ENCODE measurements at places on chromosomes 1 and 21.

GRCh38 chr1:166379447-166379846, 212.6 kb upstream of the FAM78B start:
- no peak for DNase-seq

GRCh38 chr21:22235866-22236590, 1237.8 kb downstream of the NCAM2 start:
- peak; percentile 41 for DNase-seq

DNA sequence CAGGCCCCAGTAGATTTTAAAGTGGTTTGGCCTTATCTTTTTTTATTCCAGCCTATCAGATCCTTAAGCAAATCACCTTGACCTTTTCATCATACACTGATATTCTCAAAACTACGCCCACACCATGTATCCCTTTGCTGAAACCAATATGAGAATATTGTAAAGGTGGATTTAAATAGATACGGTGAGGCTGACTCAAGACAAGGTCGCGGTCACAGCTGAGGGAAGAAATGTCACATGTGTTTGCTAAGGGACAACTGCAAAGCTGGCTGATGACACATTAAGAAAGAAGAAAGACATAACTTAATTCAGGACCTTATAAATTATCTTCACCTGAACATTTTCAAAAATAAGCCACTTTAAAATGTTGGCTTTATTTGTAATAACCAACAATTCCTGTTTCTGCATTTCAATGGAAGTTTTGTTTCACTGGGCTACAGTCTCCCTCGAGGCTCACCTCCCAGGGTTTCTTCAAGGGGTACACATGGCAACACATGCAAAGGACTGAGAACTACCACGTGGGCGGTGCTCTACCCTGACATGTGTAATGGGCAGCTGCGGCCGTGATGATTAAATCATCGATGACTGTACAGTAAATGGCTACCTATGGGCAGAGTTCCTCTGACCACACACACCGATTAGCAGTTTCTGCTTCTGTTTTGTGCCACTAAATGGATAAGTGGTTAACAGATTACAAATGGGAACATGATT, 189.5 kb downstream of the SIPA1L2 start:
- no peak for DNase-seq

DNA sequence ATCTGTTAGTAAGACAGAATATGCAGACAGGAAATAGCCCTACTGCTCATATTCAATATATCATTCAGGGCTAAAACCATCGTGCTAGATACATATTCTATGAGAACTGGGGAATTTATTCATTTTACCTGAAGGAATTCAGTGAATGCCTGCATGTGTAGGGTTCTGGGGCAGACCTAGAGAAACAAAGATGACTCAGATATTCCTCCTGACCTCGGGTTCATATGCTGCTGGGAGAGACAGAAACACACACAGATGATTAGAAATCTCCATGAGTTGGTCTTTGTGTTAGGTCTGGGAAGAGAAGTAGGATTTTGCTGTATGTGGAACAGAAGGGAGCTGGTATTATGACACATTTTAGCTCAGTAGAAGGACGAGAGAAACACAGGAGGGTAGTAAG, 176.5 kb upstream of the ST6GALNAC5 start:
- DNase-seq, result no peak

GRCh38 chr1:101964708-101965107, 32.0 kb downstream of the OLFM3 start:
- DNase-seq, result no peak

DNA sequence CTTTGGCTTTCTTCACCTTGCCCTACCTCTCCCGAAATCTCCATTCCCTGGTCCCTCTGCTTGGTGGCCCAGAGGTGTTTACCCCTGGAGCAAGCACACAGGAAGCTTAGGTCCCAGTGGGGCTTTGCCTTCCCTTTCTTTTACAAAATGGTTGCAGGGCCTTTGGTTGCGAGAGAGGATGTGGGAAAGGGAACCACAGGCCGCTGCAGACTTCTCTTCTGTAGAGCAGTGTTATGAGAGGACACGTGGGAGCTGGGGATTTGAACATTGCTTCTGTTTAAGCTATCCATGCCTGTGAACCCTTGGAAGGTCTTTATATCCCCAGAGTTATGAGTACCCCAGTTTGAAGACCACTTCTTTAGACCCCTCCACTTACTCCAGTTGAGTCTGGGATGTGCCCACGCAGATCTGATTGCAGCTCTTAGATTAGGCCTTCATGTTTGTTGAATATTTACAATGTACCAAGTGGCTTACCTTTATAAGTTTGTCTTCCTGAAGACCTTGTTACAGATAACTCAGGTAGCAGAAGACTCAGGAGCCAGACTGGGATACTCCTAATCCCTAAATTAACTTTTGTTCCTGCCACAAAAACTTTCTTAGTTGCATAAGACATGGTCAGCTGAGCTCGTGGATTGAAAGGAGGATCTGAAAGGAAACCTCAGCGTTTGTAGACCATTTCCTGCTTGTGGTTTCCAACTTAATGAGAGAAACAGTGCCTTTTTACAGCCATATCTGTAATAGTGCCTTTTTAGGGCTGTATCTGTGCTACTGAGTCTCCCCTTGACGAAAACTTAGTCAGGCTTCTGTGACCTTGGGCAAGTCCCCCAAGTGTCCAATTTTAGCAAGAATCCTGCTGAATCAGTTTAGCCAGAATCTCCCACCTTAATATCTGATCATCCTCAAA, 21.9 kb upstream of the IVNS1ABP start:
- DNase-seq, result peak; percentile 26

DNA sequence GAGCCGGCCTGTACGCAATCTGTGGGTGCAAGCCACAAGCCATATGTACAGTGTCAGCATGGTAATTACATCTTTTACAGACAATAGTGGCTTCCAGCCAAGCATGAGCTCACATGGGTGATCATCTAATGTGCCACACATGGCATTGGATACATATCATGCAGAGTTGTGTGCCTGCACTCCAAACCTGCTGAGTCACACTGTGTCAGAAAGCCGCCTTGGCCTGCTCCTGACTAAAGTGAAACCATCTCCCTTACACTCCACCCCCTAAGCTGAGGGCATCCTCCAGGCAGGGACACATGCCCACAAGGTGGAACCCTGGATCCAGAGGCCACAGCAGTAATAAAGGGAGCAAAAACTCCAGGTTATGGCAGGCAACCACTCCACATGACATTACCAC, 72.5 kb downstream of the KCNT2 start:
- peak; percentile 6 for DNase-seq

DNA sequence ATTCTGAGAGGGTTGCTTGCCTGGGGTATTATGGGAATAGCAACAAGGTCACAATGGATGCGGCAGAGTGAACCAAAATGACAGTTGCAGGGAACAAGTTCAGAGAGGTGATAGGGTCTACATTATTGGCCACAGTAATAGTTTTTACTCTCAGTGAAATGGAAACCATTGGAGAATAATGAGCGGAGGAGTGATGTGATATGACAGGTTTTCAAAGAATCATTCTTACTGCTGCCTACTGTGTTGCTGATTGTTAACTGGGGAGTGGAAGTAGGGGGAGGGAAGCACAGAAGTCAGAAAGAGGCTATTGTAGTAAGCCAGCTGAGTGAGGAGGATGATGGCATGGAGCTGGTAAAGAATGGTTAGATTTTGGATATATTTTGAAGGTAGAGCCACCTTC, 195.2 kb upstream of the HOOK1 start:
- DNase-seq, result no peak

- no peak for DNase-seq
These were observed 104.4 kb downstream of the TM2D1 start for GRCh38 chr1:61620536-61620935.

- no peak for DNase-seq
These were observed 102.2 kb downstream of the COQ8A start for GRCh38 chr1:227042292-227042691.

DNA sequence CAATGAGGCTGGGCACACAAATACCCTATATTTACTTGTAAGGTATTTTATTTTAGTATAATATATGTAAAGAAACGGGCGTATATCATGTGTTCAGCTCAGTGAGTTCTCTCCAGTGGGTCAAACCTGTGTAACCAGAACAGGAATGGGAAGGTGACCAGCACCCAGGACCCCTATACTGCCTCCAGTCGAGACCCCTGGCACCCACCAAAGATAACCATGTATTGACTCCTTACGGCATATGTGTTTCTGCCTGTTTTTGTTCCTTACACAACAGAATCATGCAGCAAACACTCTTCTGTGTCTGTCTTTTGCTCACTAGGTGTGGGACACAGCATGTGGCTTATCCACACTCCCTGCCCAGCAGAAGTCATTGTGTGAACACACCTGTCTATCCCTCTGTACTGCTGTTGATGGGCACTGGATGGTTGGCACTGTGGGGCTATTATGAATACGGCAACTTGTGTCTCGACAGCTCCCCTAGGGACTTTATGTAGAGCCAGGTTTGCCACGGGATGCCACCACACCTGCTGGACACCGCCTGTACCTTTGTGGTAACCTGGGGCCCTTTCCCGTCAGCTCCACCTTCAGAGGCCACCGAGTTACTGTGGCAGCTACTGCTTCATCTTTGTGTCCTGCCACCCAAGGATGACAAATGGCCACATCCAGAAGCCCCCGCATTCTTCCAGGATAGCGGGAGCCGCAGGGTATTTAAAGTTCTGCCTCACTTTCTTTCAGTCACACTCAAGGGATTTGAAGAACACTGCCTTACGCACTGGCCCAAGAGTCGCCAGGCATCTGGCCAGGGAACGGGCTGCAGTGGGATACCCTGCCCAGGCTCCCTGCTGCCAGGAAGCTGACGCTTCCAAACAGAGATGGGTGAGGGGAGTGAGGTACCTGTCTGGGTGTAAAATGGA, 23.5 kb upstream of the C2CD2 start:
- no peak for DNase-seq

DNA sequence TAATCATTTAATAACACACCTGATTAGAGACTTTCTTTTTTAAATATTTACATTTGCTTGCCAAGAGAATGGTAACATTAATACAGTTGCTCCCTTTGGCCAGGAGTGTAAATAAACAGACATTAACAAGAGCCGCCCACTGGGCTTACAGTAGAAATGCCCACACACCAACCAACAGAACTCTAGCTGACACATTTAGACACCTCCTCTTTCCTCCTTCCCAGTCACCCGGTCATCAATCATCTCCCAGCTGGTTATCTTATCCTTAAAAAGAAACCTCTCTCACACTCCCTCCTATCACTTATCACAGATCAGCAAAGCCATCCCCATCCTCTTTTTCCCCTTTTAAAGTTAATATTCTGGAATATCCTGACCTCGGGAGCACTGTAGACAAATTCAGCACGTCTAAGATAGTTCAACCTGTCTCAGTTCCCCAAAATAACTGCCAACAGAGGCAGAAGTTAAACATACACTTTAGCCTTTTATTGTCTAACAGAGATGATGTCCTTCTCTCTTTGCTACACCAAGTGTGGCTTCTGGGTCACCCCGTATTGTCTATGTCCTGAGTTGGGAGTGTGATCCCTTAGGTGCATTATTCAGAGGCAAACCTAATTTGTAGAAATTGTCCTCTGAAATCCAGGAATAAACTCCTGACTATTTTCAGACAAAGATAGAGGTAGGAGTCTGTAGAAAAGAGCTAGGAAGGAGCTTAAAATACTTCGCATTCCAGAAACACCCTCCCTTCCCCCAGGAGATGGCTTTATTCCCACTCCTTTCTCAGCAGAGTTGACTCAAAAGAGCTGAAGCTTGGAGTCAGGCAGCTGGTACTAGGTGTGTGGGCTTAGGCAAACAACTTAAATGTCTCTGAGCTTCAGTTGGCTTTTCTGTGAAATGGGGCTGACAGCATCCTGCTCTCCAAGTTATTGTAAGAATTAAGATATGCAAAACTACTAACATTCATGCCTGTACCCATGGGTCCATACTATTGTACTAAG, 8.8 kb downstream of the MYCL start:
- DNase-seq, result peak; percentile 95

GRCh38 chr1:59078070-59078800, 218.7 kb upstream of the FGGY start:
- no peak for DNase-seq

- peak; percentile 93 for DNase-seq
These were observed 3.1 kb downstream of the ADAMTSL4 start for GRCh38 chr1:150552128-150552910.

GRCh38 chr1:185480545-185480944, 163.5 kb upstream of the IVNS1ABP start:
- no peak for DNase-seq
